Right atrium auricular region (tissue), 2 donors: ENCODE measurements at places on chromosomes 6 and 20. TPM values are rescaled to one million over a fixed set of nuclear protein-coding genes. Genes with fewer than 3 reads are reported as not detected.
A peak's percentile ranks its signal among the peaks of the same experiment; 100 is the strongest.

The TREM2 gene
- total RNA-seq = 7.0 TPM

DNA sequence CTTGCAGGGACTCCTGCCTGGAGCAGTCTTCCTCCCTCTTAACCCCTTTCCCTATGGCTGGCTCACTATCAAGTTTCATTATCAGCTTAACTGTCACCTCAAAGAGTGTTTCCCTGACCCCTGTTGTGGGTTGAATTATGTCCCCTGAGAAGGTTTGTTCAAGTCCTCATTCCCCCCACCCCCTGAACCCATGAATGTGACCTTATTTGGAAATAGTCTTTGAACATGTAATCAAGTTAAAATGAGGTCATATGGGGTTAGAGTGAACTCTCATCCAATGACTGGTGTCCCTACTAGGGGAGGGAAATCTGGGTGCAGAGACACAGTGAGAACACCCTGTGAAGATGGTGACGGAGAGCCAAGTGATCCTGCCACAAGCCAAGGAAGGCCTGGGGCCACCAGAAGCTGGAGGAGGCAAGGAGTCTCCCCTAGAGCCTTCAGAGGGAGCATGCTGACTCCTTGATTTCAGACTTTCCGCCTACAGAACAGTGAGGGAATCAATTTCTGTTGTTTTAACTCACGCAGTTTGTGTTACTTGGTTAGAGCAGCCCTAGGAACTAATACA is 165.2 kb upstream of the TOP1 start:
- DNase-seq = no peak

- no peak for DNase-seq
Measured at GRCh38 chr6:111771094-111771432, 102.2 kb downstream of the FYN start.

- DNase-seq = no peak
Measured at GRCh38 chr6:132399376-132400074, 1.8 kb downstream of the MOXD1 start.

The IL17A gene
- not detected for total RNA-seq

DNA sequence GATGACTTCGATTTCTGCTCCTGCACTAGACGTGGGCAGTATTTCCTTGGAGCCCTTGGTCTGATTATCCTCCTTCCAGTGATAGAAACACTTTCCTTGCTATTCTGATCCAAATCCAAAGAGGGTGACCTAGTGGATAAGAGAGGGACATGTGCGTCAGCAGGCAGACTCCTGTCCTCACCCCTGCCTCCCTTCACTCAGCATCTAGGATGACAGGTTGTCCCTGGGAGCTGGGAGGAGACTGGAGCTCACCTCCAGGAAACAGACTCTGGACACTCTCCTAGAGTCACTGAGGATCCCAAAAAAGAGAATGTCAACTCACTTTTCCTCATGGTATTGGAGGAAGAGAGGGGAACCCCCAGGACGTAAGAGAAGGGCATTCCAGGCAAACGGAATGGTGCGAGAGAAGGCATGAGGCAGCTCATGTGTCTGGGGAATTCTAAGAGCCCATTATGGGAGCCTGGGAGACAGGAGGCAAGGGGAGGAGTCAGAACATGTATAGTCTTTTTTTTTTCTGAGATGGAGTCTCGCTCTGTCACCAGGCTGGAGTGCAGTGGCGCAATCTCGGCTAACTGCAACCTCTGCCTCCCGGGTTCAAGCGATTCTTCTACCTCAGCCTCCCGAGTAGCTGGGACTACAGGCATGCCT is 2.2 kb downstream of the C20orf173 start:
- no peak for DNase-seq

The PAX1 gene
- not detected for total RNA-seq

DNA sequence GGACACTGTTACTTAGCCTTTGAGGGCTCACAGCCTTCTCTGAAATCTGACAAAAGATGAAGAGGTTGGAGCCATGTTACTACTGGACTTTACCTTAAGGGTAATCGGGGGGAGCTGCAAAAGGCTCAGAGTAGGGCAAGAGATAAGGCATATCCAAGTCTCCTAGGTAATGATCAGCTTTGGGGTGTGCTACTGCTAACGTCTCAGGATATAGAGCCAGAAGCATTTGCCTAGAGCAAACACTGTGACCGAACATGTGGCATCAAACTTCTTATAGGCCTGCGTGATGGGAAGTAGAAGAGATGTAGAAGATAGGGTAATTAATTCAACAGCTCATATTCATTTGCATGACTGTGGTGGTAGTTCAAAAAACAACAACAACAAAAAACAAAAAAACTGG is 11.1 kb downstream of the UBE2V1 start:
- no peak for DNase-seq

- DNase-seq = peak; percentile 81
Measured at GRCh38 chr6:32868257-32868788, 14.3 kb downstream of the PSMB9 start.

DNA sequence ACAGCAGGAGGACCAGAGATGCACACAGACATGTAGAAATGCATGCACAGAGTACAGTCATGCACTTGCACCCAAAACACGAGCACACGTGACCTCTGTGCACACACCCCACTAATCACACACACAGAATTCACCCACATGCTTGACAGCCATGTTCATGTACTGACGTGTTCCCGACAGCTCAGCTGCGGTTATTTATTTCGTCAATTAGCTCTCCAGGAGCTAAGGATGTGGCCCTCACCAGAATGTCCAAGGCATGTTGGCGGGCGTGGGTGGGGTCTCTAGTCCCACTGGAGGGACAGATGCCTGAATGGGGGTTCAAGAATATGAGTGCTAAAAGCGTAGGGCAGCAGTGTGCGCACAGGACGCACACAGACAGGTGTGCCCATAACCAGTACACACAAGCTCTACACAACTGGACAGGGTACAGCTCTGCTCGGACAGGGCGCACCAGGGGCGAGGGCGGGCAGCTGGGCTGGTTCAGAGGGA is 571 bp upstream of the PRPF6 start:
- no peak for DNase-seq

The ELOVL2 gene
- 0.86 TPM for total RNA-seq

- DNase-seq = no peak
Measured at GRCh38 chr6:15116889-15117288, 129.0 kb upstream of the JARID2 start.

DNA sequence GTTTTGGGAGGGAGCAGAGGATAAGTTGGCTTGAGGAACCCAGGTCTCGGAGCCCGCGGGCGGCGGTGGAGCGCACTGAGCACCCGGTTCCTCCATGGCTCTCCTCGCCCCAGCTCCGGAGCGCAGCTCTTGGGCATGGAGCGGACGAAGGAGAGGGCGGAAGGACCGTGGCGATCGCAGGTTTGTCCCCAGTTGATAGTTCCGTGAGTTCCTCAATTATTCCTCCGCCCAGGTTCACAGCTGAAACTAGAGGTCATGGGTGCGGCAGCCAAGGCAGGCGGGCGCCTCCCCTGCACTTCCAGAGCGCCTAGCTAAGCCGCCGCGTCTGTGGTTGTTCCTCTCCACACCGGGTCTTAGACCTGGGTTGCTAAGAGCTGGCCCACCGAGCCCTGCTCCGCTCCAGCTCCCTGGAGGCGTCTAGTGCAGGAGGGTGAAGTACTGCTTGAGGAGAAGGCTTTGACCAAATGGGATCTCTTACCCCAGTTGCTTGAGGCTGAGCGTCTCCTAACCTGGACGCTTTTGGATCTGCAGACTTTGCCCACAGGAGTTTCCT is at the start of gene HTR1B:
HTR1B (minus strand) TSS at position 184 of the 553 bp plus-strand sequence; CDS start at position 96, 88 bp downstream.
- no peak for DNase-seq

- no peak for DNase-seq
Measured at GRCh38 chr6:26459023-26459810, 1.5 kb downstream of the BTN2A1 start.

DNA sequence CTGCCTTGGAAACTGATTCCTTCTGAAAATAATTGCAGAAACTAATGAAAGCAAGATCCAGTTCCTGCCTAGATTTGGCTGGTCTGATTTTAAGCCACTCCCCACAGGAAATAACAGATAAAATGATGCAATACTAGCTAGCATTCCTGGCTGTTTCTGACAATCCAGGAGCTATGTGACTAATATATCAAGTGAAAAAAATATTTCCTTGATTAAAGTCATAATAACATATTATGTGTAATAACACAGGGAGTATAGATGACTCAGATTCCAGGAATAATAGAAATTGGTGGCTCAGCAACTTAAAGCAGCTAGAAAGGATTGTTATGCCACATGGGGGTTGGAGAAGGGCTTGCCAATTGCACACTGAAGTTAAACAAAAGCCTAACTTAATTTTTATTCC is 182.7 kb upstream of the SALL4 start:
- DNase-seq = no peak

GRCh38 chr6:43436577-43437282 is 9.4 kb downstream of the ABCC10 start:
- no peak for DNase-seq

DNA sequence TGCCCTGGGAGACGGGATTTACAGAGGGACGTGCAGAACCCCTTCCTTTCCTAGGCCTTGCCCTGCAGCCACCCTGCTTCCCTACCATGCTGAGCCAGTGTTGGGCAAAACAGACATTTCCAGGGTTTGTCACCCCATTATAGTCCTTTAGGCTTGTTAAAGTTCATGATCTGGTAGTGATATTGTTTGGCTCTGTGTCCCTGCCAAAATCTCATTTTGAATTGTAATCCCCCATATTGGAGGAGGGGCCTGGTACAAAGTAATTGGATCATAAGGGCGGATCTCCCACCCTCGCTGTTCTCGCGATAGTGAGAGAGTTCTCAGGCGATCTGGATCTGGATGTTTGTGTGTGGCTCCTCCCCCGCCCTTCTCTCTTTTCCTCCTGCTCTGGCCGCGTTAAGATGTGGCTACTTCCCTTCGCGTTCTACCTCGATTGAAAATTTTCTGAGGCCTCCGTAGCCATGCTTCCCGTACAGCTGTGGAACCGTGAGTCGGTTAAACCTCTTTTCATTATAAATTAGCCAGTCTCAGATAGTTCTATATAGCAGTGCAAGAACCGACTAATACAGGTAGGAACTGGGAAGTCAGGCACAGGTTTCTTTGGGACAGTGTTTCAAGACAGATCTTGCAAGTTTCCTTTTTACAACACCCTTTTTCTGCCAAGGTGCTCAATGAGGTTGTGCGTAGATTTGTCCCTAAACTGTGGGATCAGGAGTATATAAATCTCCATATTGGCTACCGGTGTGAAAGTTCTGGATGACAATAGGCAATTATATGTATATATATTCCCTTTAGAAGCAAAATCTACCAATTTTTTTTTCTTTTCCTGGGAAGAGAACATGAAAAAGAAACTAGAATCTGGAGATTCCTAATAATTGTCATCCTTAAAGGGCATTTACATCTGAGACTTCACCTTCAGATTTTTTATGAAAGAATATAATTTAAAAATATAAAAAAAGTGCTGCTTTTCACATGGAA is 152.1 kb downstream of the SAMD5 start:
- DNase-seq = no peak

The HLA-DRA gene
- total RNA-seq = 57.5 TPM

GRCh38 chr20:17762243-17762872 is 62.6 kb downstream of the BANF2 start:
- DNase-seq = no peak

GRCh38 chr6:119313937-119314884 is 35.4 kb downstream of the MAN1A1 start:
- DNase-seq = no peak

- DNase-seq = peak; percentile 93
Measured at GRCh38 chr6:11218538-11219399, 13.7 kb downstream of the NEDD9 start.

GRCh38 chr6:77397561-77397960 is 65.7 kb downstream of the HTR1B start:
- no peak for DNase-seq

- no peak for DNase-seq
Measured at GRCh38 chr20:25282034-25282781, 34.3 kb downstream of the PYGB start.

DNA sequence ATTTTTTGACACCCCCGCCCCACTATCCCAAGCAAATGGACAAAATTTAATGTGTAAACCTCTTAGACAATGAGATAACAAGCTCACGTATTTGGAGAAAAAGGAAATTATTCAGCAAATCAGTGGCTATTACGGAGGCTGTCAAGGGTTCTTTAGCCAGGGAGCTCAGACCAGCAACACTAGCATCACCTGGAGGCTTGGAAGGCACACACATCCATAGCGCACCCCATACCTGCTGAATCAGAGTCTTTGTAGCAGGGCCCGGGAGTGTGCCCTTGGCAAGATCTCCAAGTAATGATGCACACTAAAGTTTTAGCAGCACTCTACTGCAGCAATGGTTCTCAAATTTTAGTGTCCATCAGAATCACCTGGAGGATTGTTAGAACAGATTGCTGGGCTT is 223.2 kb upstream of the BTBD3 start:
- DNase-seq = no peak

DNA sequence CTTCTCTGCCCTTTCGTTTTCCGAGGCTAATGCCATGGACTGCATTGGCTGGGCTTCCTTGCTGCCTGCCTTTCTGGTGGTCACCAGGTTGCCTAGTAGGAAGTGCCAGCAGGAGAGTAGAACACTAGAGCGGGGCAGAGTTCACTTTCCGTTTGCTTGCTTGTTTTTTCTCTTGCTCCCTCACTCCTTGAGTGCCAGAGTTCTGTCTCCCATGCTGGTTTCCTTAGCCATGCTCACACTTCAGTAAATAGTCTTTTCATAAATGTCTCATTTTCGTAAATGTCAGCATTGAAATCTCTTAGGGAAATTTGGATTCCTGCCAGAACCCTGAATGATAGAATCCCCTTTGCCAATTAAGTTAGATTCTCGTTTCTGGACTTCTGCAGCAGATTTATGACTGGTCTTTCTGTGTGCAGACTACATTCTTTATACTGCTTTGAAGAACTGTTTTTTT is 63.9 kb downstream of the FAM83B start:
- DNase-seq = no peak
